Colonic mucosa (tissue), 4 donors: ENCODE measurements at places on chromosomes 5 and 9. TPM values are rescaled to one million over a fixed set of nuclear protein-coding genes. Genes with fewer than 3 reads are reported as not detected.

- no peaks in the 10 kb centered on the region for H3K27me3 ChIP-seq
- no peaks in the 10 kb centered on the region for H3K4me1 ChIP-seq
- H3K4me3 ChIP-seq = no peak overlapping the region
- no peak overlapping the region for H3K27ac ChIP-seq
- no peaks in the 10 kb centered on the region for H3K36me3 ChIP-seq
Observed at GRCh38 chr5:113794981-113795380, 281.5 kb downstream of the YTHDC2 start.

DNA sequence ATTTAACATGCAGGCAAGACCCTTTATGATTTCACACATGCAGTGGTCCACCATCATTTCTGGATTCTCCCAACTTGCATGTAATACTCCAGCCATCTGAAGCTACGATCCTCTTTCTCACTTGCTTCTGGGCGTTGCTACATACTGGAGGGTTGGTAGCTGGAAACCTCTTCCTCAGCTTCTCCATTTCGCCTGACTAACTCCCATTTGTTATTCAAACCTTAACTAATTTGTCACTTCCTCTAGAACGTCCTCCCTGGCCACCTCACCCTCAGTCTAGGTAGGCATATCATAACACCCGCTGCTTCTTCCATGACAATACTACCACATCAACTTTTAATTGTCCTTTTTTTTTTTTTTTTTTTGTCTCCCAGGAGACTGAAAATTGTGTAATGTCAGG, 72.6 kb upstream of the EQTN start:
- DNase-seq = no peak
- H3K36me3 ChIP-seq = no peaks in the 10 kb centered on the region
- no peaks in the 10 kb centered on the region for H3K27me3 ChIP-seq
- H3K27ac ChIP-seq = peak overlapping the region; percentile 24
- H3K4me1 ChIP-seq = peaks cover 12% of the 10 kb centered on the region

DNA sequence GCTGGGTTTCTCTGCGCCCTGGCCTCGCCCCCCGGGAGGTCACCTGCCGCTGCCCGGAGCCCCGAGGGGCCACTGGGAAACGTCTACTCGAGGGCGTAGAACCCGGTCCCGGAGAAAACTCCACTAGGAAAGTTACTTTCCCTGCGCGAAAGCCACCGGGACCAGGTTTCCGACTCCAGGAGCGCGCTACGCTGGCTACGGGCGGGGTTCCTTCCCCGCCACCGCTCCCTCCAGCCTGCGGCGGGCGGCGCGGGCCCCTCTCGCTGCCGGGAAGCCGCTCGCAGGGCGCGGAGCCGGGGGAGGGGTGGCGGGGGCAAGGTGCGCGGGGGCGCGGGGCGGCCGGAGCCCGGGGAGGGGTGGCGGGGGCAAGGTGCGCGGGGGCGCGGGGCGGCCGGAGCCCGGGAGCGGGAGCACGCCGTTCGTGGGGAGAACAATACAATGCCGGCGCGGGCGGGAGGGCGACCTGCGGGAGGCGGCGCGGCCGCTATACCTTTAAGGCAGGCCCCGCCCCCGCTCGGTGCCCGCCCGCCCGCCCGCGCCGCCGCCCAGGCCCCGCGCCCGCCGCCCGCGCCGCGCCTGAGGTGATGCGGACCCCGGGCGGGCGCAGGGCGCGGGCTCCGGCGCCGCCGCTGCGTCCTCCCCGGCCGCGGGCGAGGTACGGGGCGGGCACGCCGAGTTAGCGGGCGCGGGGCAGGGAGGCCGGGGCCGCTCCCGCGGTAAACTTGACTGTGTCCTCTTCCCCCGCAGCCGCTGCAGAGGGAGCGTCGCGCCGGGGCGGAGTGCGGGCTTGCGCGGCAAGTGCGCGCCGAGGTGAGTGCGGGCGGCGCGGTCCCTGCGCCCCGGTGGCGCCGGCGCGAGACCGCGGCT, 278.1 kb downstream of the AOPEP start:
- H3K27me3 ChIP-seq = no peaks in the 10 kb centered on the region
- H3K4me3 ChIP-seq = peak overlapping the region; percentile 69
- DNase-seq = peak; percentile 71
- H3K36me3 ChIP-seq = no peaks in the 10 kb centered on the region
- no peaks in the 10 kb centered on the region for H3K4me1 ChIP-seq
- H3K27ac ChIP-seq = peak overlapping the region; percentile 97

- no peak for DNase-seq
- no peaks in the 10 kb centered on the region for H3K27me3 ChIP-seq
- no peaks in the 10 kb centered on the region for H3K4me1 ChIP-seq
- H3K27ac ChIP-seq = no peak overlapping the region
- no peak overlapping the region for H3K4me3 ChIP-seq
- H3K36me3 ChIP-seq = no peaks in the 10 kb centered on the region
Observed at GRCh38 chr9:31471010-31471409, 913.4 kb upstream of the ACO1 start.

DNA sequence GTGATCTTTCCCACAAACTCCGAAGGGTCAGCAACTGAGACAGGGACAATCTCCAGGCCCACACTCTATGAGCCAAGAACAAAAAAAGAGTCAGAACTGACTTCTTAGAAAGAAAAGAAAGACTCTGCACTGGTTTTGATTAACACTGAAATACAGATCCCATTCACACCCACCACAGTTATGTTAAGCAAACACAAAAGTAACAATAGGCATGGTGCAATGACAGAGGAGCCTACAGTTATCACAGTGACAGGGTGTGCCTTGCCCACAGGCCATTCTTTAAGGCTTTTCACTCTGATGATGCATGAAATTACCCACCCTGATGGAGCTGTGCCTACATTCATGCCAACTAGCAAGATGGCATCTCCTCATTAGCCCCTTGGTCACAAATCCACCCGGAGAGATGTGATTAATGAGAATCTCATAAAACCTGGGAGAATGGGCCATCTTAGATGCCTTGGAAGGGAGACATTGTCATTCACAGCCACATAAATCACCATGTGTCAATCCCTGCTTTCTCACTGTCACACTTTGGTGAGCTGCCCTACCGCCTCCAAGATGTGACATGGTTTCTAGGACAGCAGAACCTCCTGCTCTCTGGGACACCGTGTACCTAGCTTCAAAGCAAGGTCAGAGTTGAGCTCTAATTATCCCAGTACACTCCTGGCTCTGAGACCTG, 27.6 kb upstream of the FSTL4 start:
- no peaks in the 10 kb centered on the region for H3K36me3 ChIP-seq
- no peak overlapping the region for H3K4me3 ChIP-seq
- DNase-seq = no peak
- H3K4me1 ChIP-seq = no peaks in the 10 kb centered on the region
- no peak overlapping the region for H3K27ac ChIP-seq
- no peaks in the 10 kb centered on the region for H3K27me3 ChIP-seq

GRCh38 chr9:118618849-118619248, 750.4 kb downstream of the BRINP1 start:
- H3K27ac ChIP-seq = no peak overlapping the region
- no peak overlapping the region for H3K4me3 ChIP-seq
- DNase-seq = no peak
- no peaks in the 10 kb centered on the region for H3K27me3 ChIP-seq

- peak; percentile 45 for DNase-seq
- H3K4me3 ChIP-seq = peak overlapping the region; percentile 94
- H3K4me1 ChIP-seq = peaks cover 2% of the 10 kb centered on the region
- H3K36me3 ChIP-seq = no peaks in the 10 kb centered on the region
Observed at GRCh38 chr5:134649163-134649835, 714 bp downstream of the SEC24A start.

- H3K36me3 ChIP-seq = no peaks in the 10 kb centered on the region
- peak overlapping the region; percentile 53 for H3K27ac ChIP-seq
- H3K27me3 ChIP-seq = no peaks in the 10 kb centered on the region
Observed at GRCh38 chr9:16871336-16872151, 1.1 kb upstream of the BNC2 start.

GRCh38 chr9:122941582-122942234, 888 bp downstream of the RABGAP1 start:
- H3K4me1 ChIP-seq = no peaks in the 10 kb centered on the region
- peak overlapping the region; percentile 83 for H3K4me3 ChIP-seq
- peak; percentile 51 for DNase-seq
- H3K27ac ChIP-seq = peak overlapping the region; percentile 76

The SLC25A48 gene
- total RNA-seq = 6.0 TPM

The C9orf152 gene
- 72.6 TPM for total RNA-seq

The PTPN3 gene
- 23.6 TPM for total RNA-seq

The MRPL22 gene
- 62.3 TPM for total RNA-seq

The HOMER1 gene
- total RNA-seq = 0.99 TPM

The NINJ1 gene
- total RNA-seq = 24.5 TPM

The GRIN3A gene
- total RNA-seq = 0.12 TPM

The RANBP17 gene
- total RNA-seq = 9.4 TPM

The MVB12B gene
- 9.8 TPM for total RNA-seq

The BAAT gene
- total RNA-seq = not detected
